ENCODE measurements at places on chromosomes 12 and 14.

GRCh38 chr14:62209287-62209899, 447.2 kb downstream of the SNAPC1 start:
- no peak for ATAC-seq

DNA sequence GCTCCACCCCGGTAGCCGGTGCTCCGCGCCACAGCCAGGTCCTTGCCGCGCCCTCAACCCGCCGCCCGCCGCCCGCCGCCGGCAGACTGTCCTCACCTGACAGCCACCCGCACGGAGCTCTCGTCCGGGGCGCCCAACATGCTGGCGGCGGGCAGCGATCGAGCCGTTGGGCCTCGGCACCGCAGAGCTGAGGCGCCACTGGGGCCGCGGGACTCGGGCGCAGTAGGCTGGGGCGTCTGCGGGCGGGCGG, 164 bp downstream of the KIF21A start:
- ATAC-seq = peak; percentile 11

- ATAC-seq = no peak
These were observed 10.5 kb downstream of the NTF3 start for GRCh38 chr12:5442251-5443006.

GRCh38 chr12:77489331-77489970, 341.2 kb upstream of the NAV3 start:
- ATAC-seq = no peak

- peak; percentile 77 for ATAC-seq
These were observed 98.9 kb downstream of the GPHN start for GRCh38 chr14:66606826-66607225.

- ATAC-seq = no peak
These were observed 45.5 kb downstream of the STX2 start for GRCh38 chr12:130793554-130793849.

DNA sequence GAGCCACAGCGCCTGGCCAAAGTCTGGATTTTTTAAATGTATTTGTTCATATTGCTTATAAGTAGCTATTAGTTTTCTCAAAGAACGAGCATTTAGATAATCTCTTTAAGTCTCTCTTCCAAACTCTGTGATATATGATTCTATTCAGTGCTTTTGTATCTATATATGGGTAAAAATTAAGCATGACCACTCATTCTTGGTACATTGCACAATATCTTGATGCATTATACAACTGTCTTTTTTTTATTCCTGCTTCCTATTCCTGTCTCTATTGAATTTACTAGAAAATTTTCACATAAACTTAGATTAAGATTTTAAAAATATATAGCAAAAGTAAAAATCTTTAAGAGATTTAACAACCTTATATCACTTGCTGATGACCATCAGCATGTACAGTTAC, 29.1 kb downstream of the SOCS2 start:
- no peak for ATAC-seq

DNA sequence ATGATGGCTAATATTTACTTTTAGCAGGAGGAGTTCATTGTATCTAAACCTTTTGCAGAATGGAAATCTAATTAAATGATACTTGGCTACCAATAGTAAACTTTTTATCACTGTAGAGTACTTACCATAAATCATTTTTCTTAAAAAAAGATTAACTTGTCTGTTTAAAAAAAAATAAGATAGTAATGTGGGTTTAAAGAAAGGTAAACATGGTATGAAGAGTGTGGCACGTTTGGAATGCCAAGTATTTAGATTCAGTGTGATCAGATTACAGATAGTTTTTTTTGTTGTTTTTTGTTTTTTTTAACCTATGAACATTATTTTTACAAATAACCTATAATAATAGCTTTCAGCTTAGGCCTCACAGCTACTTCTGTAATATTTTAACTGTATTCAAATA, 25.8 kb downstream of the KTN1 start:
- ATAC-seq = no peak

DNA sequence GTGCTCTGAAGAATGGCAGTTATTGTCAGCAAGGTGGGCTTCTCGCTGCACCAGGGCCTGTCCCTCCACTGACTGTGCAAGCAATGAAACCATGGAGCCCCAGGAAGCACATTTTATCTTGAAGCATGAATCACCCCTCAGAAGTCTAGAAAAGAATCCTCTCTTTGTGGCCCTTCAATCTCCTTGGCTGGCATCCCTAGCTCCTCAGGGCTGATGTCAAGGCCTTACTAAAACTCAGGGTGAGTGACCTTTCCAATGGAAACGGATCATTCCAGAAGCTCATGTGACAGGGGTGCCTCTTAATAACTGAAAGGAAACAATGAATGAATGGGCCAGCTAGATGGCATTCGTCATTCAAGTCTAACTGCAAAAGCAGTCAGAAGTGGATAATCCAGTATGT, 22.3 kb upstream of the PLEKHH1 start:
- ATAC-seq = no peak

- ATAC-seq = no peak
These were observed 666 bp upstream of the DERA start for GRCh38 chr12:15910468-15910863.

GRCh38 chr14:68526512-68527091, 266.3 kb downstream of the ZFP36L1 start:
- no peak for ATAC-seq

DNA sequence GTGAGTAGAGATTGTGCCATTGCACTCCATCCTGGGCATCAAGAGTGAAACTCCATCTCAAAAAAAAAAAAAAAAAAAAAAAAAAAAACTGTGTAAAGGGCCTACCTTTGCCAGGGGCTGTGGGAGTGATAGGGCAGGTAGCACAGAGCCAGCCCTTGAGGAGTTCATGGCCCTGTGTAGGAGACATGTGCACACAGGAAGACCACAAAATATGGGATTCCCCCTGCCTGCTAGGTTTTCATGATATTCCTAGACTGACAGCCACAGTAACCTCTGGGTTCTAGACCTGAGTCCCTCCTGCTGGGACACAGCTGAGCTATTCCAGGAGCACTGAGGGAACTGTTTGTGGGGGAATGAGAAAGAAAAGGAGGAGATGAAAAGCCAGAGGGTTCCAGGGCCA, 8.3 kb upstream of the SPTSSA start:
- ATAC-seq = no peak

- peak; percentile 35 for ATAC-seq
These were observed 46.7 kb downstream of the LRRC74A start for GRCh38 chr14:76872796-76873432.

DNA sequence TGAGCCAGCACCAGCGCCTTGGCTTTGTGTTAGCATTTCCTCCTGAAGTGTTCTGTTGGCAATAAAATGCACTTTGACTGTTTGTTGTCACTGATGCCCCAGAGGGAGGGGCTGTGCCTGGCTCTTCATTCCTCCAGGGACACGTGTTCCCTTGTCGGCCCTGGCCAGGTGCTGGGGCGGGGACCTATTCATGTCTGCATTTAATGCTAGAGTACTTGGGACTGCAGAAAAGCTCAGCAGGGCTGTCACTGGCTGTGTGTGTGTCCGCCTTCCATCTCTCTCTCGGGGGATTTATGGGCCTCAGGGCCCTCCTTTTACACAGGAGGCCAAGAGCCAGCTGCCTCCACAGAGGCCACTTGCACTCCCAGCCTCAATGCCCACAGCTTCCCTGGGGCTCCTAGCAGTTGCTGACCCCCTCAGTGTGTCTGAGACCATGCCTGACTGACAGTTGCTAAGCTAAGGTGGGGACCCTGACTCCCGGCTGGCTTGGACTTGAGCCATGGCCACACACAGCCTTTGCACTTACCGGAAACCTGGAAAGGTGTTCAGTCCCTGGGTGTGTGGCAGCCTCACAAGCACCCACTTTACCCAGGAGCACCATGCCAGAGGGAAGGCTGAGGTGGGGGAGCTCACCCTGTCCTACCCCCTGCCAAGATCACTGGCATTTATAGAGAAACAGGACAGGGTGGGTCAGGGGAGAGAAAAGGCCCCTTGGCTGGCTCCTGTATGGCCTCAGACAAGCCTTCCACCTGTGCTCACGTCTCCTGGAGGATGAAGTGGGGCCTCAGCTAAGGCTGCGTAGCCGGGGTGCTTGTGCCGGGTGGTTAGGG, 27.8 kb downstream of the HIP1R start:
- no peak for ATAC-seq

GRCh38 chr14:32703183-32703621, 235.5 kb upstream of the NPAS3 start:
- no peak for ATAC-seq

GRCh38 chr12:57621497-57622292, 10.5 kb downstream of the ARHGEF25 start:
- peak; percentile 78 for ATAC-seq

- no peak for ATAC-seq
These were observed 216.2 kb downstream of the APAF1 start for GRCh38 chr12:98861251-98861650.

DNA sequence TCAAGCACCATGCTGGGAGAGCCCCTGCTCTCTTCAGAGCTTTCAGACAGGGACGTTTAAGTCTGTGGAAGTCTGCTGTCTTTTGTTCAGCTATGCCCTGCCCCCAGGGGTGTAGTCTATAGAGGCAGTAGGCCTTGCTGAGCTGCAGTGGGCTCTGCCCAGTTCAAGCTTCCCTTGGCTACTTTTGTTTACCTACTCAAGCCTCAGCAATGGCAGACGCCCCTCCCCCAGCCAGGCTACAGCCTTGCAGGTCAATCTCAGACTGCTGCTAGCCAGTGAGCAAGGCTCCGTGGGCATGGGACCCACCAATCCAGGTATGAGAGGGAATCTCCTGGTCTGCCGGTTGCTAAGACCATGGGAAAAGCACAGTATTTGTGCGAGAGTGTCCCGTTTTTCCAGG, 37.4 kb upstream of the C12orf71 start:
- ATAC-seq = no peak

- no peak for ATAC-seq
These were observed 200.0 kb downstream of the ADAMTS20 start for GRCh38 chr12:43352001-43352400.

DNA sequence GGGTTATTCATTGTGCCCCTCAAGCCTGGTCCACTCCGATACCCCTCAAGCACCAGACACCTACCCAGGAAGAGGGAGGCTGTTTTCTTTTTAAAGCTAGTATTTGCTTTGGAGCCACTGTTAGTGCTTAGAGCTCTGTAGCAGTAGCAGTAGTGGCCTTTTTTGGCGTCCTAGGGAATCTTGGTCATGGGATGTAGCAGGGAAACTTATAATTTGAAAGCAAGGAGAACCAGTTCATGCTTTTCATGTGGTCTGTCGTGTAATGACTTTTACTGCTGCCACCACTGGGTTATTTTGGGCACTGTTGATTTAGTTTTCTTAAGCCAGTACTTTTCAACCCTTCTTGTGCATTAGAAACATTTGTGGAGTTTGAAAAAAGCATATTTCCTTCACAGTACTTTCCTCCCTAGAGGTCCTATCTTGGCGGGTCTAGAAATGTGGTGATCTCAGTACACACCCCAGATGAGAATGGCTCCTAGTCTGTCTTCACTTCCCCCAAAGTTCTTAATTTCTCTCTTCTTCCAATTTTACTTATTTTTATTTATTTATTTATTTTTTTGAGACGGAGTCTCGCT, 49.7 kb downstream of the MARK3 start:
- no peak for ATAC-seq

DNA sequence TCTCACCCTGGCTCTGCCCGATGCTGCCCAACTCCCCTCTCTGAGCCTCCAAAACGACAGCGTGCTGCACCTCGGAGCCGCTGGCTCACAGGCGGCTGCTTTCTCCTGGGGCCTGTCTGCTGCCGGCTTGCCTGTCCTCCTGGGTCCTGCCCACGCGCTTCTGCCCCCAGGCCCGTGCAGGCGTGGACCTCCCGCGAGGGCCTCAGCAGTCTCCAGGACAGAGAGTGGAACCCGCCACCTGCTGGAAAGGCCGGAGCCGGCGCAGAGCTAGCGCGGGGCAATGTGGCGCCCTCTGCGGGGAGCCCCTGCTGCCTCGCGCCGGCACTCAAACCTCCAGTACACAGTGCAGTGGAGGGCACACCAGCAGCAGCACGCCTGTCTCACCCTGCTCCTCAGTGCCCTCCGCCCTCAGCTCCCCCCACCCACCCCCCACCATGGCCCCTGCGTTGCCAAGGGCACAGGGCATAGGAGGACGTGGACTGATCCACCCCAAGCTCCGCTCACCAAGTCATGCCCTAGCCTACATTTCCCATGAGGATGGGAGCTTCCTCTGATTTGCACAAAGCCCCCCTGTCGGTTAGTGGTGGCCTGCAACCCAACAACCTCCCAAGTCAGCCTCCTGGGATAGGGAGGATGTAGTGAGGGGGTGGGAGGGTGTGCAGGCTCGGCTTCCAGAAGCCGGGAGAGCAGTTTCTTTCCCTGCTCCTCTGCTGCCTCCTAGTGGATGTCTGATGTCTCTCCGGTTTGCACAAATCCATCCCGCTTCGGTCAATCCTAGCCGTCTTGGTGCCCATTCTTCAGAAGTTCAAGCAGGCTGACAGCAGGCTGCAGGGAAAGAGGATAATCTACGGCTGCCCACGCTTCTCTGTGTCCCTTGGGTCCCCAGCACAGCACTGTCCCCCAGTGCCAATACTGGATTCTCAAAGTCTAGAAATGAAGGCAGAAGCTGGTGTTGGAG, 25.2 kb downstream of the KRT8 start:
- peak; percentile 89 for ATAC-seq

DNA sequence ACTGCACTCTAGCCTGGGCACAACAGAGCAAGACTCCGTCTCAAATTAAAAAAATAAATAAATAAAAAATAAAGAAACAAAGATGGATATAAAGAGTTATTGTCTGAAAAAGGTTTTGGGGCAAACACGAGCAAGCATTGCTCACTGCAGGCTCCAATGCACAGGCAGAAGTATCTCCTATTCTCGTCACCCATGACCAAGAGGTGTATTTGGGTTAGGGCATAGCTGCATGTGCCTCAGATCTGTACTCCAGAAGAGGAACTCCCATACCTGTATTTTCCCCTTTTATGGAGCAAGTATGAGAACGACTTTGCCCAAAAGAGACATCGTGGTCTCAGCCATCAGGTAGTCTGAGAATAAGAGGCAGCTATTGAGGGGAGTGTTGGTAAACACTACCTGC, 10.2 kb upstream of the TCP11L2 start:
- no peak for ATAC-seq

- ATAC-seq = no peak
These were observed 63.1 kb downstream of the BBS10 start for GRCh38 chr12:76284816-76285750.

Measured in activated CD4-positive, CD25-positive, alpha-beta regulatory T cell treated with anti-CD3 and anti-CD28 coated beads, Interleukin-2, amount 50 U/mL, for 24 hours (primary cell).